ENCODE measurements at places on chromosomes 3 and 15.

DNA sequence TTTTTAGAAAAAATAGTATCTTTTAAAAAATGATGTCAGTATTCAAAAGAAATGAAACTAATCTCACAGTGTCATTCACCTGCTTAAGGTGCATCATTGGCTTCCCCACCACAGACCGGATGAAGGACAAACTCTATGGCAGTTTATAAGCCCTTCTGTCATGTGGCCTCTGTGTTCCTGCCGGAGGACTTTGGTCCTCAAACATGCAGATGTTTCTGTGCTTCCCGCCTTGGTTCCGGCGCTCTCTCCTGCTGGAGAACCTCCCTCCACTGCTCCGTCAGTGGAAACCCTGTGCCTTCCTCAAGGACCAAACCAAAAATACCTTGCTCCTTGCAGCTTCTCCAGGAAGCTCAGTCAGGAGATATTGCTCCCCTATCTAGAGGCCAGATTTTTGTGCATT, 326.3 kb downstream of the UACA start:
- DNase-seq = no peak

DNA sequence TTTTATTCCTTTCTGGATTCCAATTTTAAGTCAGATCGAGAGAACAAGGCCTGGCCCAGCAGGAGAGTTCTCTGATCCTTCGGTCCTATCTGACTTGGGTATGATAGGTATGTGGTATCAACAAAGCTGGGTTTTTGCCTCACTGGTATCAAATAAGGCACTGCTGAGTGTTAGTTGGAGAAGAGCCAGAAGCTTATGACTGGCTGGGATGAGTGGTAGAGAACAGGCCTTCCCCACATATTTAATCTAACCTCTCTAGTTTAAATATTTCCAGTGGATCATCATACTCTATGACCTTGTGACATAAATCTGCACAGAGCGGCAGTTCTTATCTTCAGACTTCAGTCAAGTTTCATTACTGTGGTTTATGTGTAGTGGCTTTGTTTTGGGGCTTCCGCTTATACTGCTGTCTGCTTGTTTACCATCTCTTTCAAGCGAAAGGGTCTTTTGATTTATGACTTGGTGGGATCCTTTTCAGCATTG, 164.5 kb downstream of the PTPRG start:
- no peak for DNase-seq

- no peak for DNase-seq
These were observed 394.6 kb upstream of the TPM1 start for GRCh38 chr15:62647843-62648505.

GRCh38 chr3:171460725-171461524, 720 bp upstream of the TNIK start:
- DNase-seq = peak; percentile 34

DNA sequence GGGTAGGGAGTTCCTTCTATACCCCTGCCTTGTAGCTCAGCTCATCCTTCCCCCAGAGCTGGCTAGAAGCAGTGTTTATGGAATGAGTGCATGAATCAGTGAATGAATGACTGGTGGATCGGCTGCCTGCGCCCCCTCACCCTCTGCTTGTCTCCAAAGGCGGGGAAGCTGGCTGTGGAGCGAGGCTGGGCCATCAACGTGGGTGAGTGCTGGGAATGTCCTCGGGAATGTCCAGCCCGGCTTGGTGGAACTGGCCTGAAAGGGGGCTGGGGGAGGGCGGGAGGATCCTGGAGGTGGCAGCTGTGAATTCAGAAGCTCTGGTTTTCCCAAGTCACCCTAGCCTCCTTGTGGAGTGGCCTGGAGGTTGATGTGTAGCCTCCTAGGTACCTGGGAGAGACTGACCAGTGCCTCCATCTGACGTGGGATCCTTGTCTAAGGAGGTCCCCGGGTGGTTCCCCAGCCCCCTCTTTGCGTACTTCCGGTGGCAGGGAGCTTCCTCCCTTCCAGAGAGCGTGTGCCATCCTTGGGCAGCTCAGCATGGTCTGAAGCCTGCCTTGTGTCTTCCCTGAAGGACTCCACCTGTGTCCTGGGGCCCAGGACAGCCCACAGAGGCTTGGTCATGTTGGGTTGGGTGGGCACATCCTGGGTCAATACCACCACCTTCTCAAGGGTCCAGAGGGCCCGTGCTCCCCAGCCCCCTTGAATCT, 18.4 kb downstream of the HDAC11 start:
- DNase-seq = no peak

- DNase-seq = peak; percentile 22
These were observed 692 bp upstream of the C15orf39 start for GRCh38 chr15:75200765-75201615.

DNA sequence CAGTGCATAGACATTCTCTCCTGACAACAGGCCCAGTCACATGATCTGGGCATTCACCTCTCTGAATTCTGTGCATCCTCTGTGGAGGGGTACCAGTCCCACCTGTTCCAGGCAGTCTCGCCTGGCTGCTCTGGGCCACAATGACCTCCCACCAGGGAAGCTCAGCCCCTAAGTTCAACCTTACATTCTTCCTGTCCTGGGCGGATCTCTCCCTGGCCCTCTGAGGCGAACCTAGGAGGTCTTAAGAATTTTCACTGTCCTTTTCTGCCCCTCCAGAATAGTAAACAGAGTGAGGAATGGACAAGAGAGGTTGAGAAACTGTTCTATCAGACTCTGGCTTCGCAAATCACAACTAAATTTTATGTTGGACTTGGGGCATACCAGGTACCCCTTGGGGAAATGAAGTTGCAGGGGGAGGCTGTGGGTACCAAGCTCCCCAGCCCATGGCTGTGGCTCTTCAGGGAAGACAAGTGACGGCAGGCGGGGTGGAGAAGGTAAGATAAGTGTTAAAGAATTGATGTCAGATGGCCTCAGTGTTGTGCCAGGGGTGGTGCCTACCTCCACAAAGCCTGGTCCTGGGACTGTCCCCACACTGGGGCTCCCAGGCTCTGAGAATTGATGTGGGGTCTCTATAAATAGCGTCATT, 5.3 kb downstream of the SCN5A start:
- no peak for DNase-seq

GRCh38 chr15:90718232-90718631, 1.1 kb downstream of the BLM start:
- no peak for DNase-seq

DNA sequence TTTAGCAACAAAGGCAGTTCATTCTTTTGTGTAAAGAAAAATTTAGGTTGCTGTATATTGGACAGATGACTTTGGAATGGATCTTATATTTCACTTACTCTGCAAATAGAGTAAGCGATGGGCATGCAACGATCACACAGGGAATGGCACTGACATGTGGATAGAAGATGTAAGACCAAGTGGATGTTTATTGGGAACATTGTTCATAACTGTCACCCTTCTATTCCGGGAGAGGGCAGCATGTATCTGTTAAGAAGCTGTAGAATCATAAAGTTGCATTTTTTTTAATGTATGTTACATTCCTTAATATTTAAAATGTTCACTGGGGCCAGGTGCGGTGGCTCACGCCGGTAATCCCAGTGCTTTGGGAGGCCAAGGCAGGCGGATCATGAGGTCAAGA, 41.2 kb downstream of the HPS3 start:
- no peak for DNase-seq

GRCh38 chr3:100650651-100651619, 41.5 kb downstream of the ADGRG7 start:
- no peak for DNase-seq
